Upper lobe of left lung (tissue), 6 donors: ENCODE measurements at places on chromosomes 1 and 21. TPM values are rescaled to one million over a fixed set of nuclear protein-coding genes. Genes with fewer than 3 reads are reported as not detected.
A peak's percentile ranks its signal among the peaks of the same experiment; 100 is the strongest.

Gene LORICRIN
- not detected for total RNA-seq

Gene AGO4
- 26.9 TPM for total RNA-seq

Gene AUNIP
- total RNA-seq: not detected

Gene LRRC39
- total RNA-seq: 6.3 TPM

Gene FAAH
- 67.1 TPM for total RNA-seq

Gene CLIC4
- total RNA-seq: 234 TPM

DNA sequence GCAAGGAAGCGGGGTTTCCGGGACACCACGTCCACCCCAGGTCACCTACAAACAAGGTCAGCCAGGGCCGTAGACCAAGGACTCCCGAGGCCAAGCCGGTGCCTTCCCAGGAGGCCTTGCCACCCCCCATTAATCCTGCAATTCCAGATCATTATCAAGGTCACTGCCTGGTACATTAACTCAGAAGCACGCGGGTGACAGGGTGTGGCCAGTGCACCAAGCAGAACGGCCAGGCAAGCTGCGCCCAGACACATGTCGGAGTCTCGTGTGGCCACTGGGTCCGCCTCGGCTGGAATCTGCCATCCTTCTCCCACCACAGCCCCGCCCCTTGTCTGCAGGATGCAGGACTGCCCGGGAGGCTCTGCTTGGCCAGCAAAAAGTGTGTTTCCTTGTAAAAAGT is 144.7 kb downstream of the PRDM16 start:
- H3K27ac ChIP-seq: no peak overlapping the region
- no peaks in the 10 kb centered on the region for H3K27me3 ChIP-seq
- H3K36me3 ChIP-seq: no peaks in the 10 kb centered on the region
- peaks cover 2% of the 10 kb centered on the region for H3K4me1 ChIP-seq
- DNase-seq: peak; percentile 55

DNA sequence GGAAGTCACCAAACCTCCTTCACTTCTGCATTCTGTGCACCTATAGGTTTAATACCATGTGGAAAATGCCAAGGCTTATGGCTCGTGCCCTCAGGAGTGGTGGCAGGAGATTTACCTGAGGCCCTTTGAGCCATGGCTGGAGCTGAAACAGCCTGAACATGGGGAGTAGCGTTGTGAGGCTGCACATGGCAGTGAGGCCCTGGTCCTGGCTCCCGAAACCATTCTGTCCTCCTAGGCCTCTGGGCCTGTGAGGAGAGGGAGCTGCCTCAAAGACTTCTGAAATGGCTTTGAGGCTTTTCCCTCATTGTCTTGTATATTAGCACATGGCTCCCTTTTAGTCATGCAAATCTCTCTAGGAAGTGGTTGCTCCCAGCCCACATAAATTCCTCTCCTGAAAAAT is 20.6 kb downstream of the PTGFR start:
- no peaks in the 10 kb centered on the region for H3K4me1 ChIP-seq
- H3K27me3 ChIP-seq: no peaks in the 10 kb centered on the region
- no peak overlapping the region for H3K4me3 ChIP-seq
- H3K36me3 ChIP-seq: no peaks in the 10 kb centered on the region
- DNase-seq: no peak

DNA sequence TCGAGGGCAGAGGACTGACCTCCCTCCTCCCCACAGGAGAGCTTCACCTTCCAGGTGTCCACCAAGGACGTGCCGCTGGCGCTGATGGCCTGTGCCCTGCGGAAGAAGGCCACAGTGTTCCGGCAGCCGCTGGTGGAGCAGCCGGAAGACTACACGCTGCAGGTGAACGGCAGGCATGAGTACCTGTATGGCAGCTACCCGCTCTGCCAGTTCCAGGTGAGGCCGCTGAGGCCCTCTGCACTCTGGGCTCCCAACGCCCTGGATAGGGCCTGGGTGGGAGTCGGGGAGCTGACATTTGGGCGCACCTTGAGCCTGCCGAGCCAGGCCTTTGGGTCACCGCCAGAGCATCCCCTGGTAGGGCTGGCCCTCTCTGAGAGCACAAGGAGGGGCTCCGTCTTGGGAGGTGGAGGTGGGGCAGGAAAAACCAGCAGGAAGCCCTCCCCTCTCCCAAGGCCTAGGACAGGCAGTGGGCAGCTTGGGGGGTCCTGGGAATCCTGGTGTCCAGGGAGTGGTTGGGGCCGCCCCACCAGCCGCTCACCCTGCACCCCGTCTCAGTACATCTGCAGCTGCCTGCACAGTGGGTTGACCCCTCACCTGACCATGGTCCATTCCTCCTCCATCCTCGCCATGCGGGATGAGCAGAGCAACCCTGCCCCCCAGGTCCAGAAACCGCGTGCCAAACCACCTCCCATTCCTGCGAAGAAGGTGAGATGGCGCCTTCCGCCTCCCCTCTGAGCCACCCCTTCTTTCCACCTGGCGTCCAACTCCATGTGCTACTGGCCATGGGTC is 65.1 kb downstream of the PIK3CD start:
- no peak for DNase-seq
- no peaks in the 10 kb centered on the region for H3K27me3 ChIP-seq
- peaks cover 61% of the 10 kb centered on the region for H3K36me3 ChIP-seq
- H3K4me3 ChIP-seq: no peak overlapping the region
- peaks cover 6% of the 10 kb centered on the region for H3K4me1 ChIP-seq
- peak overlapping the region; percentile 78 for H3K27ac ChIP-seq

DNA sequence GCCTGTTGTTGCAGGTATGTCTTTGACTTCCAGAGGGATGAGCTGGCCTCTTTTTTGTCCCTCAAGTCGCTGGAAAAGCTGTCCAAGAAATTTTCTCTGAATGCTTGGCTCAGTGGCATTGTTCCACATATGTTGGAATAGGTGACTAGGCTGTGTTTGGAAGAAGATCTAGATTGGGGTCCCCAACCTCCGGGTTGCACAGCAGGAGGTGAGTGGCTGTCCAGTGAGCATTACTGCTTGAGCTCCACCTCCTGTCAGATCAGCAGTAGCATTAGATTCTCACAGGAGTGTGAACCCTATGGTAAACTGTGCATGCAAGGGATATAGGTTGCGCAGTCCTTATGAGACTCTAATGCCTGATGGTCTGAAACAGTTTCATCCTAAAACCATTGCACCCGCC is 18.1 kb downstream of the BACH1 start:
- peaks cover 8% of the 10 kb centered on the region for H3K36me3 ChIP-seq
- no peak for DNase-seq
- H3K27ac ChIP-seq: no peak overlapping the region
- no peak overlapping the region for H3K4me3 ChIP-seq
- H3K4me1 ChIP-seq: peaks cover 51% of the 10 kb centered on the region

- peak overlapping the region; percentile 54 for H3K4me3 ChIP-seq
- H3K27me3 ChIP-seq: no peaks in the 10 kb centered on the region
- peaks cover 44% of the 10 kb centered on the region for H3K4me1 ChIP-seq
- H3K27ac ChIP-seq: peak overlapping the region; percentile 97
Observed at GRCh38 chr1:207962716-207963426, 51.9 kb upstream of the CD34 start.

DNA sequence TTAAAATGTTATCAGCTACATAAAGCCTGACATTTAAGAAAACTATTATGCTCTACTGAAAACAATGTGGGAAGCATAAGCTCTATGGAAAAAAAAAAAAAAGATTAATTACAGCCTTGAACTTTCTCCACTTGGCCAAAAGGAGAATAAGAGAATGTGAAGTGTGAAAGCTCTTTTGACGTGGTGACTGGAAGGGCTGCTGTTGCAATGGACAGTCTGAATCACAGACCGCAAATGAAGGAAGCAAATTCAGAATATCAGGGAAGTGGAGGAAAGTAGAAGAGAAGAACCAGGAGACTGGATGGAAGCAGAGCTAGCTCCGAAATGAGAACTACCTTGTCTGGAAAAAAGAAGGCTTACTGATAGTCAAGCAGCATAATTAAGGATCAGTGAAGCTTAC is 106.8 kb downstream of the AK5 start:
- H3K36me3 ChIP-seq: no peaks in the 10 kb centered on the region
- H3K4me3 ChIP-seq: no peak overlapping the region
- no peak for DNase-seq
- H3K27me3 ChIP-seq: no peaks in the 10 kb centered on the region

GRCh38 chr1:183517401-183517800 is 45.1 kb downstream of the SMG7 start:
- H3K4me3 ChIP-seq: no peak overlapping the region
- no peak overlapping the region for H3K27ac ChIP-seq
- H3K36me3 ChIP-seq: peaks cover 22% of the 10 kb centered on the region
- no peaks in the 10 kb centered on the region for H3K27me3 ChIP-seq
- no peaks in the 10 kb centered on the region for H3K4me1 ChIP-seq

- H3K4me3 ChIP-seq: no peak overlapping the region
- peak overlapping the region; percentile 57 for H3K27ac ChIP-seq
- H3K4me1 ChIP-seq: peaks cover 46% of the 10 kb centered on the region
- H3K36me3 ChIP-seq: no peaks in the 10 kb centered on the region
- no peaks in the 10 kb centered on the region for H3K27me3 ChIP-seq
Observed at GRCh38 chr1:24803987-24804530, 58.8 kb downstream of the CLIC4 start.

GRCh38 chr1:219090607-219091006 is 83.1 kb upstream of the LYPLAL1 start:
- no peaks in the 10 kb centered on the region for H3K27me3 ChIP-seq
- H3K4me1 ChIP-seq: peaks cover 4% of the 10 kb centered on the region
- H3K36me3 ChIP-seq: no peaks in the 10 kb centered on the region
- DNase-seq: no peak
- H3K4me3 ChIP-seq: no peak overlapping the region

- no peak overlapping the region for H3K27ac ChIP-seq
- no peak overlapping the region for H3K4me3 ChIP-seq
- H3K27me3 ChIP-seq: no peaks in the 10 kb centered on the region
- DNase-seq: no peak
- no peaks in the 10 kb centered on the region for H3K36me3 ChIP-seq
Observed at GRCh38 chr1:30518696-30519095, 204.7 kb downstream of the MATN1 start.

- H3K27ac ChIP-seq: no peak overlapping the region
- no peak overlapping the region for H3K4me3 ChIP-seq
- H3K4me1 ChIP-seq: peaks cover 5% of the 10 kb centered on the region
- no peaks in the 10 kb centered on the region for H3K36me3 ChIP-seq
- no peak for DNase-seq
- no peaks in the 10 kb centered on the region for H3K27me3 ChIP-seq
Observed at GRCh38 chr1:150118716-150119115, 31.0 kb upstream of the PLEKHO1 start.

DNA sequence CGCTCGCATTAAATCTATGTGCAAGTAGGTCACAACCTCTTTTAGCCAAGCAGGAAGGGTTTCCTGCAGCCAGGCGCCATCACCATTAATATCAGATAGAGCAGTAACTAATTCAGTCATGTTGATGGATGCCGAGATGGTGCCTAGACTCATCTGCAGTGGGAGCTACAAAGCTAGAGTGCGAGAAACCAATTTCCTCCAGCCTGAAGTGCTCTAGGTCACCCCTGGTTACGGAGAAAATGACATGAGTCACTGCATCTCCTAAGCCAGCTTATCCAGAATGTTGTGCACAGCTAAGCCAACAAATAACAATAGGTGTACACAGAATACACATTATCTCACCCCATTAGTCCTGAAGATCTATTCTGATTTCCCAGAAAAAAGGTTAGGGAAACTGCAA is 36.0 kb downstream of the OVAAL start:
- no peaks in the 10 kb centered on the region for H3K4me1 ChIP-seq
- no peaks in the 10 kb centered on the region for H3K36me3 ChIP-seq
- H3K27ac ChIP-seq: no peak overlapping the region
- H3K27me3 ChIP-seq: no peaks in the 10 kb centered on the region

GRCh38 chr1:26363549-26364448 is 8.8 kb downstream of the ZNF683 start:
- peak; percentile 97 for DNase-seq
- no peaks in the 10 kb centered on the region for H3K27me3 ChIP-seq
- no peak overlapping the region for H3K27ac ChIP-seq
- H3K4me3 ChIP-seq: no peak overlapping the region
- no peaks in the 10 kb centered on the region for H3K36me3 ChIP-seq

GRCh38 chr1:26690157-26690556 is 5.7 kb upstream of the ARID1A start:
- H3K27ac ChIP-seq: no peak overlapping the region
- H3K36me3 ChIP-seq: no peaks in the 10 kb centered on the region
- peaks cover 37% of the 10 kb centered on the region for H3K4me1 ChIP-seq
- DNase-seq: no peak
- no peaks in the 10 kb centered on the region for H3K27me3 ChIP-seq
- no peak overlapping the region for H3K4me3 ChIP-seq

DNA sequence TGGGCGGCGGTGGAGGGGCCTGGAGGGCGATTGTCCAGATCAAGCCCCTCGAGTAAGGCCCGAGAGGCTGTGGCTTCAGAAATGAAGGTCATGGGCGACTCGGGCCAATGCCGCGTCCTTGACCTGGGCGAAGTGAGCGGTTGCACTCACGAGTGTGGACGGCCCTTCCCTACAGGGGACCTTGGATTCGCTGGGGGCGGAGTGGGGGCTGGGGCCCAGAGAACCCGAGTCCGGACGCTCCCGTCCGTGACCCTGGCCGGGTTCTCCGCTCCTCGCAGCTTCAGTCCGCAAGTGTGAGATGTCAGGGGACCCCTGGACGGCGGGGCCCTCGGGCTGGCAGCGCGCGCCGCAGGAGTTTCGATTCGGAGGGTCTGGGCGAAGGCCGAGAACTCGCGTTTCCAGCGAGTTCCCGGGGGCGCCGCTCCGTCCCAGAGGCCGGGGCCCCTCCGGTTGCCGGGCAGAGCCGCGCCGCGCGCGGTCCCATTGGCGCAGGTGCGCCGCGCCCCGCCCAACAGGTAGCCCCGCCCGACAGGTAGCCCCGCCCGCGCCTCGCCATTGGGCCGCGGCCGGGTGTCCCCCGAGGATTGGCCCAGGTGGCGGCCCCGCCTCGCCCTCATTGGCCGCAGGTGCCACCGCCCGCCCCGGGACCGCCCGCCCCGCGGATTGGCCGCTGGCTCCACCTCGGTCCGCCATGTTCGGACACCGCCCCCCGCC is at the start of gene PRKCZ:
Gene PRKCZ, plus strand, starts transcription at position 694 of the 714 bp plus-strand sequence. CDS start 220 bp downstream, outside the sequence.
- peak within 1 kb of the TSS; percentile 70 for H3K4me3 ChIP-seq
- no peaks in the 10 kb centered on the region for H3K27me3 ChIP-seq
- peaks cover 53% of the 10 kb centered on the region for H3K4me1 ChIP-seq
- H3K36me3 ChIP-seq: no peaks in the 10 kb centered on the region
- peak within 1 kb of the TSS; percentile 90 for H3K27ac ChIP-seq

DNA sequence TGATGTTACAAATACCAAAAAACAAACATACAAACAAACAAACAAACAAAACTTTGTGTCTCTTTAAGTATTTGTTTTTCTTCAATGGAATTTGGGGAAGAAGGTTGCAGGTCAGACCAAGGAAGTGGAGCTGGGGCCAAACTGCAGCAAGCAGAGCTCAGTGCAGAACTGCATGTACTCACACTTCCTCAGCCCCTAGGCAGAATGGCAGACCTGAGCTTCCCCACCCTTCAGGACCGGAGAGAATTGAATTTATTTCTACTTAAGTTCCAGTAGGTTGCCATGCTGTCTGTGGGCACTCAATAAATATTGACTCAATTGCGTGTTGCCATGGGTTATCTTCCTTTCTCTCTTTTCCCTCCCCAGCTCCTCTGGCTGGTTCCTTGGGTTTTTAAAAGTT is 173.6 kb downstream of the PTGER3 start:
- H3K4me3 ChIP-seq: no peak overlapping the region
- DNase-seq: no peak
- no peak overlapping the region for H3K27ac ChIP-seq
- H3K36me3 ChIP-seq: no peaks in the 10 kb centered on the region
- no peaks in the 10 kb centered on the region for H3K27me3 ChIP-seq
